ENCODE measurements at places on chromosomes 2 and 18.
A peak's percentile ranks its signal among the peaks of the same experiment; 100 is the strongest.

GRCh38 chr2:46652514-46653170 is 173.3 kb downstream of the TMEM247 start:
- no peak for DNase-seq

- no peak for DNase-seq
Observed at GRCh38 chr2:39834426-39834825, 55.4 kb upstream of the THUMPD2 start.

GRCh38 chr18:29087616-29088246 is 910.8 kb upstream of the CDH2 start:
- DNase-seq = no peak

GRCh38 chr2:132645176-132645575 is 24.8 kb downstream of the LYPD1 start:
- DNase-seq = no peak

GRCh38 chr2:84980263-84980983 is 9.5 kb downstream of the KCMF1 start:
- DNase-seq = no peak

GRCh38 chr2:208042041-208042440 is 16.7 kb upstream of the PLEKHM3 start:
- DNase-seq = no peak

DNA sequence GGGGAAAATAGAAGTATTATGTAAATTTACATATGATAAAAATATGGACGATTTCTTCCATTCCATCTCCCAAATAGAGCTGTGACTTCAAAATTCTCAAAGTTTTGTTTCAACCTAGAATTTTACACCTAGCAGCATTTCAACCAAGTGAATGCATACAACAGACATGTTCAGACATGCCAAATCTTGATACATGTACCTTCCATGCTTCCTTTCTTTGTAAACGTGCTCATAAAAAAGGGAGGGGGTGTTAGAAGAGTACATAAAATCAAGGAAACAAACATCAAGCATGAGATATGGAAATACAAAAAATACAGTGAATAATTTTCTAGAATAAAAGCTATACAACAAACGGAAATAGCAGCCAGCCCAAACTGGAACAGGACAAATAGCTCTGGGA is 974.2 kb downstream of the ERBB4 start:
- no peak for DNase-seq

- no peak for DNase-seq
Observed at GRCh38 chr2:96501886-96502810, 3.0 kb downstream of the NEURL3 start.

DNA sequence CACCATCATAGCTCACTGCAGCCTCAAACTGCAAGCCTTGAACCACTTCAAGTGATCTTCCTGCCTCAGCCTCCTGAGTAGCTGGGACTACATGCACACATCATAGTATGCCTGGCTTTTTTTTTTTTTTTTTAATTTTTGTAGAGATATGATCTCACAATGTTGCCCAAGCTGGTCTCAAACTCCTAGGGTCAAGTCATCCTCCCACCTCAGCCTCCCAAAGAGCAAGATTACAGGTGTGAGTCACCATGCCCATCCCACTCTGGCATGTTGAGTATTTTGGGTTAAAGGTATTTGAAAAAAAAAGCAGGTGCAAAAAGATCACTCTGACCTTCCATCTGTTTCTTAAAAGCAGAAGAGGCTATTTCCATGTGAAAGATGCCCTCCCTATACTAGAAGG is 86.4 kb upstream of the FZD7 start:
- no peak for DNase-seq

- DNase-seq = no peak
Observed at GRCh38 chr2:234587341-234588053, 90.6 kb upstream of the ARL4C start.

DNA sequence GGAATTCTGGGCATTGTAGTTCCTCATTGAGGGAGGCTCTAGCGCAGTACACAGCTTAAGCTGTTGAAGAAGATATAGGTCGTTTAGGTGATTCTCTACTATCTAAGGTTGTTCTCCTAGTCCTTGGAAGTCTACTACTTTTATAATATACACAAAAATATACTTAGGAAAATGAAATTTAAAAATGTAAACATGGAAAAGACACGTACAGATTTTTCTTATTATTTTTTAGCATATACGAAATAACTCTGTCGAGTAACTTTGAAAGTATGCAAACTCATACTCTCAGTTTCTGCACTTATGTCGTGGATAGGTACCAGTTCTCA is 272 bp upstream of the FASTKD1 start:
- DNase-seq = no peak

DNA sequence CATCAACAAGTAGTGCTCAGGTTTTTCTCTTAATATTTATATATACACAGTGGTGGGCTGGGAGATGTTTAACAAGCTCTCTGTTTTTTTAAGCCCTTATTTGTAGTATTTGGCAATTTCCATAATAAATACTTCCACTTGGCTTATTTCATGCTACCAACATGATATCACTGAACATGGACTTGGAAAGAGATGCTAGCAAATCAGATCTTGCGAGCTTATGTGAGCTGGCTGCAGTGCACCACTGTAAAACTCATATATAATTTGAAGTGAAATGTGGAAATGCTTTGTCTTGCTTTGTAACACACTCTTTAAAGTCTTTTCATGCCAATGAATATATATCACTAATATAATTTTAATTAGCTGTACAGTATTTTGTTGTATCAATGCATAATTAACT is 155.7 kb downstream of the ALK start:
- no peak for DNase-seq

DNA sequence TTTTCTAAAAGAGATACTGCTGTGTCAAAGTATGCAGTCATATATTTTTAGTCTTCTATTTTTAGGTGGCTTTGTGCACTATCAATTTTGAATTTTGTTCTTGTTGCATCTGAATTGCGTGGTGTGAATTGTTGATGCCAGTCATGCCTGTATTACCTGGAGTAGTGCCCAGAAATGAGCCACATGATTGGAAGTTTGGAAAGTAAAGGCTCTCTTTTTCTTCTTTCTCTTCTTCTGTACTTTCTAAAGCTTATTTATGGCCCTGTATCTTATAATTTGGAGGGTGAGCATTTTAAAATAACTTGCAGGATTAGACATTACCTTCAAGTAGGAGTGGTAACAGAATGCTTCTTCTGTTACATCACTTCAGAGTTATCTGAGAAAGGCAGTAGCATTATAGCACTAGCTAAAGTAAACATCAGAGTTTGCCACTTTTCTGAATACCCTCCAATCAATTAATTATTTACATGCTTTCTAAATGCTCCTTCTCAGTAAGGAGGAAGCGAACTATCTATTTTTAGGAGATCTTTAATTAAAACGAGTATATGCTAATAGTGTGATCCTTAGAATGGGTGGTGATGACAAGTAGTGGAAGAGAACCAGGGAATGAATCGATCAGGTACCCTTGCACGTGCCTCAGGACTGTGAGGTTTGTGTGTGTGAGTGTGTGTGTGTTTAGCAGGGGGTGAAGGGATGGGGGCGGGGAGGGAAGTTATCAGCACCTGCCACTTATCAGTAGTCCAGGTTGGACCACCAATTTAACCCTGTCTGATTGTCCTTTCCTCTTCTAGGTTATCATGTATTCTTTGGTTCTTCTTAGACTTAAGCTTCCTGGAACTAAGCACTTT is 112.5 kb downstream of the MAP3K20 start:
- DNase-seq = no peak

DNA sequence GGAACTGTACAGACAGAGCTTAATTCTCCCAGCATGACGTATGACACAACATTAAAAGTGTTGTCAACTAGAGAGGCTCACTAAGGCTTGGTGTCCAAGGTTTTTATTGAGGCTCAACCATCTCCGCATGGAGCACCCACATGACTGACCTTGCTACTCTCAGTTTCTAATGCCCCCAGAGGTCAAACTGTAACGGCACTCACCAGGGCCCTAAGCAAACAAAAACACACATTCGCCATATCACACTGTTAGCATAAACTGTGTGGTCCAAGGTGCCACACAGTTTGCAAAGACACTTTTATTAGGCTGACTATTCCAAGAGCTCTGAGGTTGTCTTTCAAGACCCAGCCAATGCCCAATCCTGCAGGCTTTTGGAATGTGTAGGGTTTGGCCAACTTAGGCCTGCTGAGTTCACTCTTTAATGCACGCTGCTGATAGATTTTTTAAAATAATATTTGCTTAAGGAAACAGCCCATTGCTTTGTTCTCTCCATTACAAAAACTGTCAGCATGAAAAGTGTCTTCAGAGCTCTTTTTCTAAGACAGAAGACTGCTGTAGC is 114.9 kb downstream of the DSC3 start:
- DNase-seq = no peak

GRCh38 chr2:120526997-120527945 is 181.3 kb downstream of the INHBB start:
- DNase-seq = no peak

- DNase-seq = no peak
Observed at GRCh38 chr2:31216734-31217133, 581 bp downstream of the CAPN14 start.

DNA sequence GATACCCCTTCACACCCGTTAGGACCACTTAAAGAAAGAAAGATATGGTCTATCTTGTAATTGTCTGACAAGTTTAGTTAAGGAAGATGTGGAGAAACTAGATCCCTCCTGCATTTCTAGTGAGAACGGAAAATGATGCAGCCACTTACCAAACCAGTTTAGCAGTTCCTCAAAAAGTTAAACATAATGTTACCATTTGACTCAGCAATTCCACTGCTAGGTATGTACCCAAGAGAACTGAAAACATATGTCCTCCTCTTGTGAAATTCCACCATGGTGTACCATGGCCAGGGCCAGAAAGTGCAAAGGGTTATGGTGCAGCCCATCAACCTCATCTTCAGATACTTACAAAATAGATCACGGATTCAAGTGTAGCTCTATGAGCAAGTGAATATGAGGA is 79.0 kb upstream of the ID2 start:
- DNase-seq = peak; percentile 61

- DNase-seq = peak; percentile 63
Observed at GRCh38 chr2:133886735-133887675, 318.7 kb upstream of the NCKAP5 start.

GRCh38 chr2:240918258-240919091 is 12.3 kb downstream of the CROCC2 start:
- DNase-seq = no peak

GRCh38 chr18:11607906-11608305 is 1.5 kb upstream of the SLC35G4 start:
- no peak for DNase-seq

DNA sequence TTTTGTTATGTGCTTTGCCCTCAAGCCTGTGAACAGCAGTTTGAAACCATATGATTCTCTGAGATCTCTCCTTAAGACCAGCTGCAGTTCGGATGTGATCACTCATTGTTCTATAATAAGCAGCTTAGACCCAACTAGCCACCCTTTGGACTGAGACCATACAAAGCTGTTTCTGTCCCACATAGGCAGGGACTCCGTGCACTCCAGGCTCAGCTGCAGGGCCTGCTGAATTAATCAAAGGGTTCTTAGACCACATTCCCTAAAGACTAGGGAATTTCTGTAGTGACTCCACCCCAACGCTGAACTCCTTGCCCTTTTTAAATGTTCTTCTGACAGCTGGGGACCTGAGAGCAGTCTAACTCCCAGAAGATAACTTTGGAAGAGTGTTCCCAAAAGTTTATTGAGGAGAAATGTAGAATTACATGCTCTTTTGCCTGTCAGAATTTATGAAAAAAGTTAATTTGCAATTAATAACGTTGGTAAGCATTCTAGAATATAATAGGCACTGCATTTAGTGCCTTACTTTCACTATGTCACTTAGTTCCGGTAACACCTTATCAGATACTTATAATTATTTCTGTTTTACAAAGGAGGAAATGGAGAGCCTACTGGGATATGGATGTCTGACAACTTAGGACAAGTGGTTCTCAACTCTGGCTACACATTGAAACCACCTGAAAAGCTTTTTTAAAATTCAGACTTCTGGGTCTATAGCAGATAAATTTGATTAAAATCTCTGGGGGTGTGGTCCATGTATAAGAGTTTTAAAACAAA is 42.3 kb downstream of the GULP1 start:
- no peak for DNase-seq

DNA sequence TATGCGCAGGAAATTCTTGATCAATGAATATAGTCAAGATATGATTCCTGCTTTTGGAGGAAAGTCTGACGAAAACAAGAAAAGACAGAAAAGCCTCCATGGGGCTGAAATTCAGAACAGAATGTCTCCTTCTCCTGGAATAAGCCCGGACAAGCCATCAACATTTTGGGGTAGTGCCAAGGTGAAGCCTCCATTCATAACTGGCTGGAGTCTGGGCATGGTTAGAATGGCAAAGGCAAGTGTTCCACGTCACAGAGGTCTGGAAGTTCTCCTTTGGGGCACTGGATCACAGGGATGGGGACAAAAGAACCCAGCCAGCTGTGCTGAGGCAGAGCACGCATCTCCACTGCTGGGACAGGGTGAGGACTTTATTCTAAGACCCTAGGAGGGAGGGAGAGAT is 505.7 kb downstream of the CMPK2 start:
- no peak for DNase-seq

DNA sequence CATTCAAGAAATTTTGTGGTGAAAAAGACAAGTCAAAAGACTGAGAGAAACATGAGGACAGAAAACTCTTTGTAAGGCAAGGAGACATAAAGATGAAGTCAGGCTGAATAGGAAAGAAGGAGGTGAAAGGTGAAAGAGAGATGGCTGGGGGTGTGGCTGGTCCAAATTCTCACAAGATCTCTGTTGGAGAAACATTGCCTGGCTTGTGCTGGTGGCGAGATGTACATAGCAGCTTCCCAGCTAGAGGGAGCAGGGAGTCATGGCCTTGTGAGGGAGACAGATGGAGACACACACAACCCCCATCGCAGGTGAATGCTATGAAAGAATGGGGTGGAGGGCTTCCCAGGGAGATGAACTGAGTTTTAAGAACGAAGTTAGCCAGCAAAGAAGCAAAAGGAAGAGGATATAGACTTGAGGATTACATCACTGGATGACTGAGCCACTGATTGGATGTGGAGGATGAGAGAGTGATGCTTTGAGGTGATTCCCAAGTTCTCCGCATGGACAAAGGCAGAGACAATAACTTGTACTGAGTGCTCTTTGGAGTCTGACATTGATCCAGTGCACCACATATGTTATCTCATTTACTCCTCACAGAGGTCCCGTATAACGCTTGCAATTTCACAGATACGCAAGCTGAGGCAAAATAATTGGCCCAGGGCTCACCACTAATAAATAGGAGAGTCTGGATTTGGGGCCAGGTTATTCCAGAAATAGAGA is 3.7 kb upstream of the EMX1 start:
- no peak for DNase-seq

DNA sequence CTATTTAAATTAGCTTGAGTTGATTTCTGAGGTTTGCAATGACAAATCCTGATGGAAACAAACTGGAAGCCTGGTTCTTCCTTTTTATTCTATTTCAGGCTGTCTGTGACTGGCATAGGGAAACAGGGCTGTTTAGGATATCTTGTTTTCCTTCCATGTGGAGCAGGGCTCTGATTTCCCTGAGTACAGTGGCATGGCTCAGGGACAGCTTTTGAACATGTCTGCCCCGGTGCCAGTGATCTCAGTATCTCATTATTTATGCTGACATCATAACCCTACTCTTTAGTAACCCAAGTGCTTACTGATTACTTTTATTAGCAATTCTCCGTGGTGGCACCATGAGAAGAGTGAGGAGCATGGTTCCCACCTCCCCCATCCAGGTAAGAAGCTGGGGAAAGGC is 720.3 kb downstream of the GALR1 start:
- no peak for DNase-seq

- no peak for DNase-seq
Observed at GRCh38 chr2:85310330-85310729, 17.5 kb downstream of the TGOLN2 start.

Data from LNCaP clone FGC (cell line).